ENCODE measurements at places on chromosomes 16 and 17.

GRCh38 chr16:46793841-46794240 lies 37.1 kb downstream of the C16orf87 start:
- DNase-seq: no peak

- DNase-seq: no peak
Measured at GRCh38 chr16:53768593-53768992, 64.6 kb downstream of the FTO start.

- no peak for DNase-seq
Measured at GRCh38 chr16:47600376-47600775, 139.2 kb downstream of the PHKB start.

GRCh38 chr16:3971706-3972105 lies 91.2 kb upstream of the CREBBP start:
- no peak for DNase-seq

DNA sequence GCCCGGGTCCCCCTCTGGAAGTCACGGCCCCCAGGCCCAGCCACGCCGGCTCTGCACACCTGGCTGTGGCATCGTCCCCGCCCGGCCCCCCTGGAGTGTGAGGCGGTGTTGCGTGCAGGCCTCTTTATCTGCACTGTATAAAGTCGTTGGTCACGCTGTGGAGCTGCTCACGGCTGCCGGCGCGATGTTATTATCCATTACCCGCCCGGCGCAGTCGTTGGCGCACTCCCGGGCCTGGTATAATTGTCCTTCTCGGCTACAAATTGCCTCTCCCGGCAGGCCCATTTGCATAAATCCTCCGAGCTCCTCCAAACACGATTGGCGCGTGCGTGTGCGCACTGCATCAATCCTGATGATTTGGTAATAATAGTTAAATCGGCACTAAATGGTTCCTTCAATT lies 57.8 kb downstream of the BAHCC1 start:
- DNase-seq: no peak

DNA sequence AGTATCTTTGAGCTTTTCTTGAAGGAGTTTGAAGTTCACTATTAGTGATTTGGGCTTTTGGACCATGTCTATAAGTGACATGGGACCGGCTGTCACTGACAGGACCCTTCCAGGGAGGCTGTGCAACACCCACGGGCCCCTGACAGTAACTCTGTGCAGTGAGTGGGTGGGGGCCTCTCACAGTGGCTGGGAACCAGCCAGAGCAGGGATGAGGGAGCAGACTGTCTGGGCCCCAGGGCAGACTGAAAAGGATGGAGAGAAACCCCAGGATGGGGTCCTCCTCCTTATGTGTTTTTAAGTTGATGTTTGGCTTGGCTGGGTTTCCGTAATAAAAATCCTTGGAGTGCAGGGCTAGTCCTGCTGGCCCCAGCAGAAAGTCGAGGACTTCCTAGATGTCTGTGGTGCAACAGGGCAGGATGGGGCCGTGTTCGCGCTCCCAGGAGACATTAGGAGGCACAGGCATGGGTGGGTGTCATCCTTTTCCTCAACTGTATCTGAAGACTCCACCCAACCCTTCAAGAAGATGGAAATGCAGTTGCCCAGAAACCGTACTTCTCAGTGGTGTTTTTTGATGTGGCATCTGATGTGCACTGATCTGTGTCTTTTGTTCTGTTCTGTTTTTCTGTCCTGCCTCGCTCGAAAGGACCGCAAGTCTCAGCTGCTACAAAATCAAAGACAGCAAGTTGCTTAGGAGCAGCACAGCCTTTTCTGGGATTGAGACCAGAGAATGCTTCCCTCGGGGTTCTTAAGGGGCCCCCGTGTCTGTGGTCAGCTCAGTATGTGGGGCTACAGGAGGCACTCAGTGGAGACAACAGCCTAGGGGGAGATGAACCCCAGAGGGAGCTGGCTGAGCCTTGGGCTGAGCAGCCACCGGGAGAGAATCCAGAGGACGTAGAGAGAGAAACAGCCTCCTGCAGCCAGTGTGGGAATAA lies 24.2 kb downstream of the PLD6 start:
- no peak for DNase-seq
